ENCODE measurements at places on chromosomes 6 and 20. TPM values are rescaled to one million over a fixed set of nuclear protein-coding genes. Genes with fewer than 3 reads are reported as not detected.

Gene SYCP2L
- total RNA-seq = 0.30 TPM

Gene PKHD1
- not detected for total RNA-seq

Gene SLC17A1
- total RNA-seq = not detected

Gene FAM83B
- 0.15 TPM for total RNA-seq

Gene MEI4
- total RNA-seq = not detected

Gene NHLRC1
- 2.1 TPM for total RNA-seq

Gene BCKDHB
- total RNA-seq = 7.7 TPM

Gene IL20RA
- 0.45 TPM for total RNA-seq

Gene GJA10
- not detected for total RNA-seq

Gene RBM24
- total RNA-seq = 3.1 TPM

Gene BANF2
- total RNA-seq = not detected

Gene FBXO30
- 3.7 TPM for total RNA-seq

Gene DLK2
- 1.0 TPM for total RNA-seq

Gene AIF1
- not detected for total RNA-seq

Gene PARD6B
- 0.15 TPM for total RNA-seq
